Daoy (cell line): ENCODE measurements at places on chromosomes 4 and X. TPM values are rescaled to one million over a fixed set of nuclear protein-coding genes. Genes with fewer than 3 reads are reported as not detected.

Gene TEX28
- not detected in 2 replicates for total RNA-seq

Gene FRAS1
- 0.48 and 1.9 TPM in 2 replicates for total RNA-seq

Gene TEX13B
- not detected in 2 replicates for total RNA-seq

Gene RPS6KA6
- 0.80 and 1.1 TPM in 2 replicates for total RNA-seq

Gene GPR50
- total RNA-seq = not detected in 2 replicates

Gene MAGEC3
- not detected in 2 replicates for total RNA-seq

Gene EREG
- 0.06 and 0.54 TPM in 2 replicates for total RNA-seq

Gene CSAG1
- 12.9 and 20.9 TPM in 2 replicates for total RNA-seq

Gene SMIM10
- total RNA-seq = 2.7 and 3.1 TPM in 2 replicates

Gene NEIL3
- 11.3 and 14.5 TPM in 2 replicates for total RNA-seq

Gene ACE2
- total RNA-seq = 1.3 TPM in 1 of 2 replicates, not detected in the other

Gene CAPN6
- total RNA-seq = not detected in 2 replicates

Gene TNMD
- total RNA-seq = not detected in 2 replicates

Gene RENBP
- 0.11 and 0.18 TPM in 2 replicates for total RNA-seq

Gene NR3C2
- 0.34 TPM in 1 of 2 replicates, not detected in the other for total RNA-seq

Gene ASB5
- 0.57 and 0.65 TPM in 2 replicates for total RNA-seq

Gene DCAF4L1
- 0.12 and 0.23 TPM in 2 replicates for total RNA-seq

Gene TMSB15C
- 2.0 and 4.9 TPM in 2 replicates for total RNA-seq

Gene NDST3
- total RNA-seq = 0.27 and 0.57 TPM in 2 replicates

Gene FMR1
- 20.1 and 22.3 TPM in 2 replicates for total RNA-seq

Gene PAK3
- 1.1 and 1.5 TPM in 2 replicates for total RNA-seq

Gene SSX7
- not detected in 2 replicates for total RNA-seq

Gene RNF175
- total RNA-seq = not detected in 2 replicates

Gene FGD1
- total RNA-seq = 1.2 and 2.5 TPM in 2 replicates

Gene DNAAF6
- total RNA-seq = not detected in 2 replicates

Gene ATG4A
- 12.9 and 17.1 TPM in 2 replicates for total RNA-seq

Gene CLCN5
- 3.7 and 3.8 TPM in 2 replicates for total RNA-seq

Gene FGF16
- total RNA-seq = not detected in 2 replicates

Gene PNMA6A
- 1.6 and 3.4 TPM in 2 replicates for total RNA-seq

Gene FAM184B
- total RNA-seq = 0.03 and 0.29 TPM in 2 replicates

Gene CYTL1
- total RNA-seq = 15.8 and 22.1 TPM in 2 replicates

Gene SLC49A3
- not detected in 2 replicates for total RNA-seq

Gene SMC1A
- 27.3 and 31.3 TPM in 2 replicates for total RNA-seq

Gene STS
- 0.51 and 1.5 TPM in 2 replicates for total RNA-seq

Gene TGIF2LX
- 0.69 and 0.77 TPM in 2 replicates for total RNA-seq

Gene GLOD5
- not detected in 2 replicates for total RNA-seq

Gene FAM47E
- 0.11 and 2.8 TPM in 2 replicates for total RNA-seq

Gene MAGEC2
- 70.0 and 79.0 TPM in 2 replicates for total RNA-seq

Gene NKAP
- 2.9 and 3.5 TPM in 2 replicates for total RNA-seq

Gene ARHGAP4
- 2.2 and 2.6 TPM in 2 replicates for total RNA-seq

Gene SPANXC
- 15.4 and 35.2 TPM in 2 replicates for total RNA-seq

Gene XAGE1A
- 4.5 and 5.7 TPM in 2 replicates for total RNA-seq
